Fibroblast of skin of scalp (primary cell): ENCODE measurements at places on chromosomes 12 and 14.

GRCh38 chr12:56996793-56997545 is 9.4 kb downstream of the ZBTB39 start:
- no peak for DNase-seq

- DNase-seq = no peak
These were observed 41.3 kb upstream of the DUSP6 start for GRCh38 chr12:89393551-89394121.

DNA sequence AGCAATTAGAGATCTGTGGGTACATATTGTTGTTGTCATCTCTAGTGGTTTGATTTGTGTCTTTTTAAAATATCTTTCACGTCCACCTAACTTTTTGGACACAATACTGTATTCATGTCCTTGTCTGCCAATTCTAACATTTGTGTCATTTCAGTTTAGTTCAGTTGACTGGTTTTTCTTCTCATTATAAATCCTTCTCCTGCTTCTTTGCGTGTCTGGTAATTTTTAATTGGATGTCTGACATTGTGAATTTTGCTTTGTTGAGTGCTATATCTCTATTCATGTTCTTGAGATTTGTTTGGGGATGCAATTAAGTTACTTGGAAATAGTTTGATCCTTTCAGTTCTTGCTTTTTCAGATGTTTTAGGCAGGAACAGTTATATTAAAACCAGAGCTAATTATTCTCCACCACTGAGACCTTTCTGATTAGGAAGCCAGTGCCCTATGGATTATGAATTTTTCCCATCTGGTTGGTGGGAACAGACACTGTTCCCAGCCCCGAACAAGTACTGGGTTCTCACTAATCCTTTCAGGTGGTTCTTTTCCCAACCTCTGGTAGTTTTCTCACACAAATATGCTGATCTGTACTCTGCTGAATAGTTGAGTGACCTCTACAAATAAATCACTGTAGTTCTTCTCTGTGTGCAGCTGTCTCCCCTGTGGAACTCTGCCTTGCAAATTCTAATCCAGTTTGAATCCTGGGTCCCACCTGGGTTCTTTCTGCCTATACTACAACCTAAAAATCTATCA is 91.1 kb upstream of the DYNC1H1 start:
- no peak for DNase-seq

GRCh38 chr12:26346736-26347135 is 151.4 kb downstream of the SSPN start:
- peak; percentile 4 for DNase-seq

GRCh38 chr14:54529811-54530210 is 20.1 kb downstream of the CGRRF1 start:
- DNase-seq = peak; percentile 40

DNA sequence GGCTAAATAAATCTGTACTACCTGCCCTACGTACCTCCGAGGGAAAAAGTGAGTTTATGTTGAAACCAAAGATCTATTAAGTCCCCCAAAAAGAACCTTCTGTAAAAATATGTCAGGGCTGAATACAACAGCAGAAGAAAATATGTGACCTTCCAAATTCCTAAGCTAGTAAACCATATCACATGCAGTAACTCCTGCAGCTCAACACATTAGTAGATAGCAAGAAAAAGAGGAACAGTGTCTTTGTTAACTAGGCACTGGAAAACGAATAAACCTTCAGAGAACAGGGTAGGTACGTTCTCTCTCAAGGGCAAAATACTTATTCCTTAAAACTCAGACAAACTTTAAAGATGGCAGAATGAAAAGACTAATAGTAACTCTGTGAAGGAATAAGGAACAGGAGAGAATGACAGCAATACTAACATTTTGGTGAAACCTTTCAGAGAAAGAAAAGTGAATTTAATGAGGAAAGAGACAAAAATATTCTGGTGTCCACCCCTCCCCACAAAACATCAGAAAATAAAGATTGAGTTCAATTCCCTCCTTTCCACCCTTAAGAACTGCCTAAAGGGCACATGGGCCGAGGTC is 18.0 kb downstream of the CBX5 start:
- peak; percentile 20 for DNase-seq

GRCh38 chr12:5230156-5230555 is 186.5 kb downstream of the KCNA5 start:
- peak; percentile 79 for DNase-seq

- no peak for DNase-seq
These were observed 27.7 kb downstream of the DUSP16 start for GRCh38 chr12:12534975-12535374.

- no peak for DNase-seq
These were observed 65.3 kb downstream of the DENND5B start for GRCh38 chr12:31525496-31526157.

- DNase-seq = peak; percentile 6
These were observed 103.7 kb upstream of the NUDT4 start for GRCh38 chr12:93273834-93274564.

DNA sequence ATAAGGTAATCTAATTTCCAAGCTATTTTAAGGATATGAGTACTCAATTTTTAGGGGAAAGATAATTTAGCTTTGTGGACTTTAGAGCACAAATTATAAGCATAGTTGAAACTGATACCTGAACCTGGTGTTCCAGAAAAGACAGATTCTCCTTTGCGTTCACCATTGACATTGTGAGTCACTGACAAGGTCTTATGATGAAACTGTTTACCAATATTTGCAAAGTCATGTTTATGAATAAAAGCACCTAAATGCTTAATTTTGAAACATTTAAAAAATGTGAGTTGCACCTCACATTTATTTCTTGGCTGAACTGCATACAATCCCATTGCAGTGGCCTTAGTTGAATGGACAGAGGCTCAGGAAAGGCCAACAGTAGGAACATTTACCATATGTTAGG is 3.9 kb downstream of the BCAT1 start:
- no peak for DNase-seq

DNA sequence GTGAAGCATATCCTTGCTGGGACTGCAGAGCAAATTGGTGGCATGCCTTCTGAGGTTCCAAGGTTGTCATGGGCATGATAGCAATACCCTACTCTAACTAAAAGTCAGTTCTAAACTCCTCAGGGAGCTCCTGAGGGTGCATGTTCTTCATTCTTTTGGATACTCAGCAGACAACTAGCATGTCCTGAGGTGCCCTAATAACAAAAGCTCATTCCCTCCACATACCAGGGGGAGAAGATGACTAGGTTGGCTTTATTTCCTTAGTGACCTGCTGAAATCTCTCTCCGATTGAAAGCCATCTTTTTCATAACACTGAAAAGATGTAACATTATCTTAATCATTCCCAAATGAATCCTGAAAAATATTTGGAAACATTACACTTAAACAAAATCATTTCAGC is 188.7 kb upstream of the IGF1 start:
- DNase-seq = peak; percentile 47

DNA sequence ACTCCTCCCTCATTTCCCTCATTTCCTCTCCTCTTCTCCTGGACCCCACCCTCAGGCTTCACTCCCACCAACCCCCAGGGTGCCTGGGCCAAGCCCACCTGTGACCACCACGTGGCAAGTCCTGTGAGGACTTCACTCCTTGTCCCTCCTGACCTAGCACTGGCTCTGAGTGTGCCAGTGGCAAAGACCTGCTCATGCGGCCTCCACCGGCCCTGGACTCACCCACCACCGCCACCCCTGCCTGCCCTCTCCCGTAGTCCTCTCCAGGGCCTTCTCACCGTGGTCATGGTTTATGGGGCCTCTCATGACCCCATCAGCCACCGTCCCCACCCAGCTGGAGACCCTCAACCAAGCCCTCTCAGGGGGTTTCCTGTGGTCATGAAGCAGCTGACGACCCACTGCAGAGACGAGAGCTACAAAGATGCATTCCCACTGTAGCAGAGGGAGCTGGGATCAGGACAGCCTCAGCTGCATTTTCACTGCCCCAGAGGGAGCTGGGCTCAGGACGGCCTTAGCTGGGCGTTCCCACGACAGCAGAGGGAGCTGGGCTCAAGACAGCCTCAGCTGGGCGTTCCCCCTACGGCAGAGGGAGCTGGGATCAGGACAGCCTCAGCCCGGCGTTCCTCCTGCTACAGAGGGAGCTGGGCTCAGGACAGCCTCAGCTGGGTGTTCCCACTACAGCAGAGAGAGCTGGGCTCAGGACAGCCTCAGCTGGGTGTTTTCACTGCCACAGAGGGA is 3.2 kb upstream of the C14orf180 start:
- no peak for DNase-seq

- DNase-seq = no peak
These were observed 291.6 kb upstream of the SLC16A7 start for GRCh38 chr12:59304077-59304721.

- no peak for DNase-seq
These were observed 9.2 kb downstream of the RNASE9 start for GRCh38 chr14:20551606-20552005.

- peak; percentile 89 for DNase-seq
These were observed 723 bp downstream of the NFATC4 start for GRCh38 chr14:24368562-24369252.

- DNase-seq = peak; percentile 23
These were observed 171.1 kb downstream of the RPAP3 start for GRCh38 chr12:47534695-47535094.

DNA sequence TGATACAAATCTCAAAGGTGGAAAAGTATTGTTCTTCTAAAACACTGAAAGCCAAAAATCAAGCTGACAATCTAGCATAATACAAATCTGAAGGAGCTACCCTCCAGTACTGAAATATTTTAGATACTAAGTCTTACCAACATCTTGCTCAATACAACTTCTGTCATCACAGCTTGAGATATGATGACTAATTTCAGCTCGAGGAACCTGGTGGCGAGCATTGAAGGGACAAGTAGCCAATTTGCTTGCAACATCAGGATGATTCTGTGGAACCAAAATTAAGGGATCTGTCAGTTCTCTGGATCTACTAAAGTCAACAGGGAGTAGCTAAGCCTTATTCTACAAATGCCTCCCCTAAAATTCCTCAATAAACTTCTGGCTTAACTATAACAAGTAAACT is 10.4 kb downstream of the GTSF1 start:
- DNase-seq = peak; percentile 72

GRCh38 chr12:59657266-59657665 is 61.4 kb downstream of the SLC16A7 start:
- DNase-seq = peak; percentile 40

- DNase-seq = no peak
These were observed 68.8 kb upstream of the AMN start for GRCh38 chr14:102853648-102854047.

DNA sequence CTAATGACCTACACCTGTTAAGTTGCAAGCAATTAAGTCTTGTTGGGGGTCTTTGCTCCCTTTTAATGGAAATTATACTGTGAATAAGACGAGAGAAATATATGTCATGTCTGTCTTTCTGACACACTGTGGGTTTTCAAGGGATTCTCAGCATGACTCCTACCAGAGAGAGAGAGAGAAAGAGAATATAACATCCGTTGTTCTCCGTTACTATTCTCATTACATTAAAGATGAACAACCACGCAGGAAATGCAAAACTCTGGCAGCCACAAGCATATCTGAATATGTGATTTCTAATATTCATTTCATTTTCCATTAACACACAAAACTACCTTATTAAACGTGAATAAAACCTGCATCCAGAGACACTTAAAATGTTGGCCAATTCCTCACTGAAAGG is 67.3 kb upstream of the EGLN3 start:
- DNase-seq = no peak

- no peak for DNase-seq
These were observed 43.3 kb upstream of the MED13L start for GRCh38 chr12:116320791-116321217.

GRCh38 chr14:72741826-72742117 is 152.1 kb downstream of the DPF3 start:
- no peak for DNase-seq

DNA sequence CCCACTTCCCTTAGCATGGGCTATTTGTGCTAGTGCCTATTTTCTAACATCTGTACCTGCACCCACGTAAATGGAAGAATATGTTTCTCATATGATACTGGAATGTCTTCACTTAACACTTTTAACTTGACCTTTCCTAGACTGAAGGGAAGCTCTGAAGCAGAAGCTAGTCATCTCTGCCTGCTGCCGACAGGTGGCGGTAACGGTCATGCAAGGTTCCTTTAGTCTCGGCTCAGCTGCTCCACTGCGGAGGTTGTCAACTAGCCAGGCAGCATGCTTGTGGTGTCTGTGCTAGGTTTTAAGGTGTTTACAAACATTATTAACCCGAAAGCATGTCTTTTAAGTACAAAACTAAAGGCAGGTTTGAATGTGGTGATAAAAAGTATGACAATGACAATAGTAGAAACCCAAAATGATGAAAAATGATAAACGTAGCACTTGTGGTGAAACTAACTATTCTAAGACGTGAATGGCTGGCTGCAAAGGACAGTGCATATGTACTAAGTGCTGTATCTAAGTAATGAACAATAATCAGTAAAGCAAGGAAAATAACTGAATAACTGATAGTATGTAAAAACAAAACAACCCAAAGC is 117.2 kb downstream of the GRIN2B start:
- DNase-seq = peak; percentile 68

DNA sequence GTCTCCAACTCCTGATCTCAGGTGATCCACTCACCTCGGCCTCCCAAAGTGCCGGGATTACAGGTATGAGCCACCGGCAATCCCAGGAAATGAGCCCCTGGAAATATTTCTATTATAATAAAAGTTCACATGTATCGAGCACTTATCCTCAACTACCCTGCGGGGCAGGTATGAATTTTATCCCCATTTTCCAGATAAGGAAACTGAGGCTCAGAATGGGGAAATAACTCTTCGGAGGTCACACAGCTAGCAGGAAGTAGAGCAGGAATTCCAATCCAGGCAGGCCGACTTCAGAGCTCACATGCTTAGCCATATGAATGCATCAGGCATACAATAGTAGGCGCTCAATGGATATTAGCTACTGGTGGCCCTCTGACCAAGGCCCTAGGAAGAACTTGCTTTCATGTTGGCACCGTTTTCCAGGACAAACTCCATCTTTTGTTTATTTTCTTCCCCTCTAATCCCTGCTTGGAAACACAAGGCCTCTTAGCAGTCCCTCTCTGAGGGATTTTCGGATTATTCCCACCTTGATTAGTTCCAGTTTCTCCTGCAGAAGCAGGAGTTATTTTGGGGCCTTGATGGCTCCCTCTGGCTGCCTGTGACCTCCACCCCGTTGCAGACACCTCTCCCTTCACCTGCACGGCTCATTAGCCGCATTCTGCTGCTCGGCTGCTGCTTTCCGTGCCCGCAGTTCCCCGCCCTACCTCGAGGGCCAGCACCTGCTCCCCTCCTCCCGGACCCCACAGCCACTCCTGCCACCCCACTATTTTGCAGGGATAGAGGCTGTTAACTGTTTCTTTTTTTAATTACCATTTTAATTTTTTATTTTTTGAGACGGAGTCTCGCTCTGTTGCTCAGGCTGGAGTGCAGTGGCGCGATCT is 18.7 kb upstream of the POP5 start:
- no peak for DNase-seq

- DNase-seq = peak; percentile 91
These were observed 22.0 kb upstream of the ULK1 start for GRCh38 chr12:131872154-131873051.

GRCh38 chr12:122523280-122523679 is 3.5 kb downstream of the RSRC2 start:
- DNase-seq = peak; percentile 66
